GM12864 (cell line): ENCODE measurements at places on chromosomes 1 and 21.
A peak's percentile ranks its signal among the peaks of the same experiment; 100 is the strongest.

- no peak for DNase-seq
Observed at GRCh38 chr1:35345439-35345981, 77.0 kb downstream of the ZMYM4 start.

DNA sequence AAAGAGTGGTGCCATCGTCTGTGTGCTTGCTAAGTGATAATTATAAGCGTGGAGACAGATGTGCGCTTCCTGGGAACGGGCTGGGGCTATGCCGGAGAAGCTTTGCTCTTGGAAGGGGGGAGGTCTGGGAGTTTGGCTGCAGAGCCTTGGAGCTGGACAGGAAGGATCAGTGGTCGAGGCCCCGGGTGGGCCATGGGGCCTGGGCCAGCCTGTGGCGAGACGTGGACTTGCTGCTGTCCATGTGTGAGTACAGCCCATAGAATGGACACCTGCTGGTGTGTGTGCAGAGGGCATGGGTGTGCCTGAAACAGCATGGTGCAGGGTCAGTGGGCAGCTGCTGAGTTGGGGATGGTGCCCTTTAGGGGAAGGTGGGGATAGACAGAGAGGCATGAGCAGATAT, 121.3 kb downstream of the PCBP3 start:
- no peak for DNase-seq

GRCh38 chr21:26055010-26055409, 115.6 kb downstream of the APP start:
- no peak for DNase-seq

DNA sequence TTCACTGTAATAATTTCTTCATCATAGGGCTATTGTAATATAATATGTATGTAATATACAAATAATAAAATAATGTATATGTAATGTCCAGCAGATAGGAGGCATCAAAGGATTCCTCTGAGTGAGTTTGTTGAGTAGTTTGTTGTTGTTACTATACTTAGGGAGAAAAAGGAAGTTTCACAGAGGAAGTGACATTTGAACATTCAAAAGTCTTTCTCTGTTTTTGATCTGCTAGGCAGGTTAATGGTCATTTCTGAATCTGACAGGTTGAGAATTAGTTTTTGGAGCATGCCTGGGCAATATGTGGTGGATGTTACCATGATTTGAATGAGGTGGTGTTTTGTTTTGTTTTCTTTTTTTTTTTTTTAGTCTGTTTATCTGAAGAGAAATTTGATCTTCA, 102.1 kb downstream of the NRDC start:
- no peak for DNase-seq

GRCh38 chr21:42561762-42562650, 48.4 kb downstream of the SLC37A1 start:
- DNase-seq, result peak; percentile 34
